ENCODE measurements at places on chromosomes 4 and X.

- no peak for DNase-seq
These were observed 28.1 kb upstream of the RASGEF1B start for GRCh38 chr4:81499840-81500239.

- no peak for DNase-seq
These were observed 87.2 kb downstream of the HS3ST1 start for GRCh38 chr4:11341337-11342043.

DNA sequence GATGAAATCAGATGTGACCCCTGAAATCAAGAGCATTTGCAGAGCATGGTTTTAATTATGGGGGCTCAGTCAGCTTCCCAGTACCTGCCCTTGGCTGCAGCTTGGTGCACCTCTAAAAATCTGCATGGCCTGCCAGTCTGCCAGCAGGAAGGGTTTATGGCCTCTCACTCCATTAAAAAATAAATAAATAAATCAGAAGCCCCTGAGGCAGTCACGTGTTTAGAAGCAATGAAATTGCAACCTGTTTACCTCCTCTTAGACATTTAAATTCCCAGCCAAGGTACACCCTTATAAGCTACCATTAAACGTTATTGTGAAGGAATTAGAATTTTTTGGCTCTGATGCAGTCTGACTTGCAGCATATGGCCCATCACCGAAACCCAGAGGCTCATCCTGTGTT, 114.0 kb upstream of the LDB2 start:
- no peak for DNase-seq

DNA sequence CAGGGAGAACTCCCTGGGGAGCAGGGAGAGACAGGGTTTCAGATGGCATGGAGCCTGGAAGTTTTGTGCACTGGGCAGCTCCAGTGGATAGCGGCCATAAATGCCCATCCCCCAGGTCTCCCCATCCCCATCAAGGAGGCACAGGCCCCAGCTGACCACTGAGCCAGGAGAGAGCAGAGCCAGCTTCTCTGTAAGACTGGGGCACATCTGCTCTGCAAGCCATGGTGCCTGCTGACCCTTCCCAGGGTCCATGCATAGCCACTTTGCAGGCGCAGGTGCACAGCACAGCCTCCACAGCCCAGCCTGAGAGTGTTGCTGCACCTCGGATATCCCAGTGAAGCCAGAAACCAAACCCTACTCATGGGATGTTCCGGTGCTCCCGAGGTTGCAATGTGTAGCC, 206.3 kb upstream of the SPANXN4 start:
- DNase-seq, result no peak

DNA sequence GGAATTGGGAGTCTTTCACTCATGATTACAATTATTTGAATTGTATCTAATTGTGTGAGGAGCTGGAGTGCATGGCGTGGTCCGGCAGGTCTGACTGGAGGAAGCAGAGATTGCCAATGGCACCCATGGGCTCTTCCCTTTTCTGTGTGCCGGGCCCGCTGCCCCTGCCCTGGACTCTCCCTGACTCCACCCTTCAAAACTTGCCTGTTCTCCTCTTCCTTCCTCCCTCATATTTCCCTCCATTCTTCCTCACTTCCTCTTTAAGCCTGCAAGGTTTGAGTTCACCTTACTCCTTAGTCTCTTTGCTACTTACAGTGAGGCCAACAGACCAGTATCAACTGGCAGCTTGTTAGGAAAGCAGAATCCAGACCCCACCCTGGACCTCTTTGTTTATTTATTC, 6.5 kb upstream of the STBD1 start:
- no peak for DNase-seq

DNA sequence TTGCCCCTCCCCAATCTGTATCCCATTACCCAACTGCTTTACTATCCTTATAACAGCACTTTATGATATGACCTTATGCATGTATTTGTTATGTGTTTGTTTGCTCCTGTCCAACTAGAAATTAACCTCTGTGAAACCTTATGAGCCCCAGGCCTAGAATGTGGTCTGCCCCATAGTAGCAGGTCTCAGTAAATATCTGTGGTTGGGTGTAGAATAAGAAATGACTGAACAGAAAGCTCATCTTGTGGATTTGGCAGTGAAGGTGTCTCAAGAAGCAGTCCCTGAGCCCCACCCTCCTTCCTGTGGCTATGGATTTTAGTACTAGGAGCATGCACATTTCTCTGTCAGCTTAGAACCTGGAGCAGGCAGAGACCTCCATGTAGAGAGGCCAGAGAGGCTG, 229.0 kb upstream of the LCORL start:
- DNase-seq, result no peak

DNA sequence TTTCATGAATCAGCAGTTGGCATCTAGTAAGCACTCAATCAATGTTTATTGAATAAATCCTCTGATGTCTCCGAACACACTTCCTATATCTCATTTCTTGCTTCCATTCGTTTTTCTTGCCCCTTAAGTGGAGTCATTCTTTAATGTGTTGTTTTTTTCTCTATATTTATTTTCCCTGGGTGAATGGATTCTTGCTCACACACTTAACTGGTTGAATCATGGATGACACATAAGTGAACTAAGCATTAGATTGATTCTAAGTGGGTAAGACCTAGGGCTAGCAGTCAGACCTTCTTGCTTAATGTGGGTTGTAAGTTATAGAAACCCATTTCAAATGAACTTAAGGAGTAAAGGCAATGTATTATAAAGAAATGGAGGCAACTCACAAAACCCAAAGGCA, 111.1 kb downstream of the RTL3 start:
- no peak for DNase-seq

Measured in SIG-M5 (cell line).